NB4 (cell line): ENCODE measurements at places on chromosomes 7 and 10.

DNA sequence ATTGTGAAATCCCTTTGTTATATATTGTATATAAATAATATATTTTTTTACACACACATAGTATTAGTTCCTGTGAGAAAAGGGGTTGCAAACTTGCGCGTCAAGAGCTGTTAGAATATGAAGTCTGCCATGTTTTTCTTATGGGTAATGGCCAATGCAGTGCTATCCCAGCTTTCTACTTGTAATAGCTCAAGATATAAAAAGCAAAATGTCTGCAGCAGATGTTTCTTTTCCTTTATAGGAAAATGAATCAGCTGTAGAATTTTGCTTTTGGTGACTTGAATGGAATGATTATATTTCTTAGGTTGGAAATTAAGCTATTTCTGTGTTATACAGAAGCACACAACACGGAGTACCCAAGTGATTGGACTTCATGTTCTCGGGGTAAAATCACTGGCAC, 53.3 kb upstream of the TMEM236 start:
- DNase-seq = no peak

- DNase-seq = no peak
Observed at GRCh38 chr7:81690251-81690650, 79.6 kb downstream of the HGF start.

DNA sequence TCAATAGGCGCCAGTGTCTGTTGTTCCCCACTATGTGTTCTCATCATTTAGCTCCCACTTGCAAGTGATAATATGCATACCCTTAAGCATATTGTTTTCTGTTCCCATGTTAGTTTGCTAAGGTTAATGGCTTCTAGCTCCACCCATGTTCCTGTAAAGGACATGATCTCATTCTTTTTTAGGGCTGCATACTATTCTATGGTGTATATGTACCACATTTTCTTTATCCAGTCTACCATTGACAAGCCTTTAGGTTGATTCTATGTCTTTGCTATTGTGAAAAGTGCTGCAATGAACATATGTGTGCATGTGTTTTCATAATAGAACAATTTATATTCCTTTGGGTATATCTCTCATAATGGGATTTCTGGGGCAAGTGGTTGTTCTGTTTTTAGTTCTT, 77.8 kb upstream of the PLXDC2 start:
- no peak for DNase-seq

GRCh38 chr7:2148189-2148588, 84.6 kb downstream of the MAD1L1 start:
- no peak for DNase-seq

GRCh38 chr10:62728479-62728878, 76.0 kb upstream of the ADO start:
- DNase-seq = peak; percentile 86

- no peak for DNase-seq
Observed at GRCh38 chr7:94357076-94357475, 37.6 kb upstream of the COL1A2 start.

- DNase-seq = peak; percentile 96
Observed at GRCh38 chr7:148773334-148773733, 74.6 kb downstream of the CUL1 start.
